ENCODE measurements at places on chromosomes 3 and 15. TPM values are rescaled to one million over a fixed set of nuclear protein-coding genes. Genes with fewer than 3 reads are reported as not detected.

- DNase-seq, result no peak
Observed at GRCh38 chr15:59399465-59400102, 26.9 kb upstream of the MYO1E start.

GRCh38 chr3:100614941-100615340, 5.5 kb downstream of the ADGRG7 start:
- DNase-seq, result no peak

GRCh38 chr3:72579581-72580245, 268.5 kb downstream of the SHQ1 start:
- DNase-seq, result no peak

The CHRM5 gene
- 0.25 TPM for polyA plus RNA-seq

DNA sequence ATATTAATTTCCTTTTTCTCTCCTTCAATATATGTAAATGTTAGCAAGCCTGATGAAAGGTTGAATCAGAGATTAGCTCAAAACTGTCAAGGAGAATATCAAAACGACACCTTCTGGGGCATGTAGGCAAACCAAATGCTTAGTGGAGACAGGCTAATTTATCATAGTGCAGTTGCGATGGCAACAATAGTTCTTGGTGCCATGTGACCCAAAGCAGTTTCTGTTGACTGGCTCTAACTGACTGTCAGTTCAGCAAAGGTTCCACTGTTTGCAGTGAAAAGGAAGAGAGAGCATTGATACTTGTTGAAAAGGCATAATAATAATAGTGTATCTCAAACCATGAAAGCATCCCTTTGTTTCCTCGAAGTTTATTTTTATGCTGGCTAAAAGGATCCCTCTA, 513.9 kb downstream of the NLGN1 start:
- DNase-seq, result peak; percentile 8

Data from renal pelvis (tissue), 12 donors.